ENCODE measurements at places on chromosomes 3 and 15.
A peak's percentile ranks its signal among the peaks of the same experiment; 100 is the strongest.

DNA sequence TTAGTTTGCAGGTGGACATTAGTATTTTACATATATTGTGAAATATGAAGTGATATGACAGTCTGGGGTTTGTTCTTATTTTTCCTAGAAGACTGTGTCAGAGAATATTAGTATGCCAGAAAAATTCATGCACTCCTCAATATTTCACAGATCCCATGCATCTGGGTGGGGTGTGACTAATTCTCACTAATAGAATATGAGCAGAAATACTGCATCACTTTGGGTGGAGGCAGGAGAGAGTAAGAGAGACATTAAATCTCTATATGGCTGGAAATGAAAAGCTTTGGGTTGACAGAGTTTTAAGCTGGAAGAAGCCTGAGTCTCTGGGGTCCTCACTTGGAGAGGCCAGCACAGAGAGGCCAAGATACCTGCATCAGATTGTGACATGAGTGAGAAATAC is 101.3 kb upstream of the DPH6 start:
- no peak for DNase-seq

- peak; percentile 53 for DNase-seq
These were observed 437.7 kb downstream of the DIPK2A start for GRCh38 chr3:144409319-144409718.

DNA sequence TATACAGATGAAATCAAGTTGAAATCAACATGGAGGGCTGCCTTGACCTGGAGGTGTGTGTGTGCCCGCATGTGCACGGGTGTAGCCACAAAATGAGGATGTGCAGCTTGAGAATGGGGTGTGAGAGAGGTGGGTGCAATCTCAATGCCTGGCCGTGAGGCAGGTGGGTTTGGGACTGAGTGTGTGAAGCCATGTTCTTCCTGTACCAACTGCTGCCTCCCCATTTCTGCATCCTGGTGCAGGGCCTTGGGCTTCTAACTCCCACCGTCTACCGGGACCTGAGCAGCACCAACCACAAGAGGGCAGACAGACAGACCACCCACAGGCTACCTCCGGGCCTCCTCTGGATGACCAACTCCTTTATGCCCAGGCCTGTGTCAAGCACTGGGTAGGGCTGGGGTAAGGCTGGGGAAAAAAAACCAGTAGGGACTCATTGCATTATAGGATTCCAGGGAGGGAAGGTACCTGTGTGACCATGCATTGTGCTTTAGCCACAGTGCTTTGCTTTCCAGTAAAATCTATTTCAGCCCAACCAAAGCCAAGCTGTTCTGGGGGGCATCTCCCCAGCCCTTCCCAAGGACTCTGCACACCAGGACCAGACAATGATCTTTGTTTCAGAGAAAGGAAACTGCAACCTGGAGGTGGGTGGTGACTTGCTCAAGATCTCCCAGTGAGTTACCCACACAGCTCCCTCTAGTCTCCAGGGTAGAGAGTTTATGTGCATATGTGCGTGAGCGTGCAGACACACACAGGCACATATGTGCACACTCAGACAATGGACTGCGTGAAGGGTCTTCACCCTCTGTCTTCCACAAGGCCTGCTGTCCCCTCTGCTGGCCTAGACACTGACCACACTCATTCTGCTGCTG is 162.2 kb upstream of the TLE3 start:
- no peak for DNase-seq

DNA sequence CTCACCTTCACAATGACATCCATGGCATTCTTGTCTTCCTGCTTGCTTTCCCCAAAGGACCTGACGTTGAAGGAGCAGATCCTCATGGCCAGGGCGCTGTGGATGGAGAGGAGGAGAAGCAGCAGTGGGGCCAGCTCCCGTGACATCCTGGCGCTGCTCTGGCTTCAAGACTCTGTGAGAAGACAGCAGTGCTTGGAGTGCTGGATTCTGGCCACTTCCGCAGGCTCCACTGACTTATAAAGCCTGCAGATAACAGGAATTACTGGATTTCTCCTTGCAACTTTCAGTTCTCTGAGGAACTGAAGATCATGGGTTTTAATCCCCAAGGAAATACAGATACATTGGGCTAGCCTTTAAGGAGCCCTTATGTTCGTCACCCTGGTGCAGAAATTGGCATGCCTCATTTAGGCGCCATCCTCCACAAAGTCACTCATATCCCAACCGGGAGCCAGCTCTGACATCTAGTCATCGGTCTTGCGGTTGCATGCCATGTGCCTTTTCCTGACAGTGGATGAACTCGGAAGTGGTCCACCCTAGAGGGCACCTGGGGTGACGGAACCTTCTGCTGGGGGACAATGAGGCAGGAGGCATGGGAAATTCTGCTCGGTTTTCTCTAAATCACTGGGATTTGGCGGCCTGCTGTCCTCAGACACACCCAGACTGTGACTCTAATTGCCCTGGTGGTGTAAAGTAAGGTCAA is at the start of gene DNASE1L3:
Gene DNASE1L3, minus strand, starts transcription at position 212 of the 700 bp plus-strand sequence. Its CDS starts 66 bp downstream, at position 146.
- no peak for DNase-seq

DNA sequence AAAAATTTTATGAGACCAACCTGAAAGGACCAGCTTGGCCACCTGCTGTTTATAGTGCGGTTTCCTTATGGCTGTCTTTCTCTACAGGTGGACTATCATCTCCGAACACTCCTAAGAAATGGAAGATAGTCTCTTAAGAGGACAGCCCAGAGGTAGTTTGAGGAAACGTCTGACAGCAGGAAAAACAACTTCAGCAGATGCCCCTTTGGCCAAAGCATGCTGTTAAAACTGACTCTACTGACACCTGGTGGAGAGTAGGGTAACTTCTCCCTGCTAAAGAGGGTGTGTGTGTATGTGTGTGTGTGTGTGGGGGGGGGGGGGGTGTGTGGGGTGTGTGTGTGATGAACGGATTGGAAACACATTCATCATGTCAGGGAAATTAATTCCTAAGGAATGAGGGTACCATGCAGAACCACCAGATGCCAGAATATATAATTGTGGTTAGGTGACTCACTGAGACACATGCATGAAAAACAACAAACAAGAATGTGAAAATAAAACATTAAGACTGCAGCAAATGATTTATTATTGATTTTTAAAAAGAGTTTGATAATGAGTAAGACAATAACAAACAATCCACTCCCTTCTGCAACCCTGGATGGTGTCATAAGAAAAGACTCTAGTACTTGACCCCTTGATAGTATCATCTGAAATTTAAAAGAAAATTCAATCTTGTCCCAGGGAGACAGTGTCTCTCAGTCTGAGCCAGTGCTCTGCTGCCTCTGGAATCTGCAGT is 256.5 kb downstream of the THRB start:
- peak; percentile 84 for DNase-seq

GRCh38 chr3:13051066-13051465 is 22.2 kb downstream of the IQSEC1 start:
- DNase-seq: no peak

- no peak for DNase-seq
These were observed 25.7 kb upstream of the MB21D2 start for GRCh38 chr3:192943393-192943792.

DNA sequence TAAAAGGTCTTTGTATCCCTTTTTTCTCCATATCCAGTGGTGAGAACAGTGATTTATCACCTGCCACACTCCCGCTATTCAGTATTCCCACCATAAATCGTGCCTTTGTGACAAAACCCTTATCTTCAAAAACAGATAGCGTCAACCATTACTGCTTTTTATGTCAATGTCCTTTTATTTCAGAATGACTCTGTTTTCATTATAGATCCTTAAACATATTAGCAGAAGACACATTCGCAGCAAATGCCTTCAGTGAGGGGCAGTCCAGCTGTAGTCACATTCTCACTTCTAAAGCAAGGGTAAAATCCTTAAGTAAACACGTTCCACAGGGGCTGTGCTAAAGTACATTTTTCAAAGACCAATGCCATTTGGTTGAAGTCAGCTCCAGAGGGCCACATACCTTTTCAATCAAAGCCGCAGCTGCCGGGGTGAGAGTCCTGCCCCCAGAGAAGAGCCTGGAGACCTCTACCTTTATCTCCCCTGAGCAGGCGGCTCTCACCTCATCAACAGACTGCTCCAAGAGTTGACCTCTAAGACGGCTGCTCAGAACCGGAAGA is 53.4 kb downstream of the PDZRN3 start:
- DNase-seq: no peak

- DNase-seq: no peak
These were observed 15.0 kb downstream of the PRKAR2A start for GRCh38 chr3:48832684-48833083.

- DNase-seq: no peak
These were observed 1.3 kb upstream of the CBLB start for GRCh38 chr3:105869861-105870755.

- no peak for DNase-seq
These were observed 28.3 kb downstream of the RFT1 start for GRCh38 chr3:53101956-53102355.

DNA sequence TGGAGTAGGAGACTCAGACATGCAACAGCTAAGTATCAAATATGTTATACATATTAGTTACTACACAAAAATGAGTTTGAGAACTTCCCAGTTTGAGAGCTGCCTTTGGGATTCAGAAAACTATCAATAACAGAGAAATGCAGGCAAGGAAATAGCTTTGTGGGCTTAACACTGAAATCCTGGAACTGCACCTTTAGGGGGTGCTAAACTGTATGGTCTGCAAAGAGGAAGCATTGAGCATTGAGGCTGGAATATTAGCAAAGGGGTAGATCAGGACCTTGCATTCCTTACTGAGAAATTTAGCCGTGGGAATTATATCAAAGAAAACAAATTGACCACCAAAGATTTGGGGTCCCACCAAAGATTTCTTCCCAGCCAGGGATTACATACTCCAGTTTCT is 580.0 kb downstream of the ZNF385D start:
- DNase-seq: peak; percentile 12

- no peak for DNase-seq
These were observed 581.1 kb upstream of the SEMA6D start for GRCh38 chr15:47136236-47136635.

- DNase-seq: no peak
These were observed 70.5 kb downstream of the CHSY1 start for GRCh38 chr15:101181349-101181748.

GRCh38 chr3:35654476-35654875 is 15.2 kb downstream of the ARPP21 start:
- no peak for DNase-seq

DNA sequence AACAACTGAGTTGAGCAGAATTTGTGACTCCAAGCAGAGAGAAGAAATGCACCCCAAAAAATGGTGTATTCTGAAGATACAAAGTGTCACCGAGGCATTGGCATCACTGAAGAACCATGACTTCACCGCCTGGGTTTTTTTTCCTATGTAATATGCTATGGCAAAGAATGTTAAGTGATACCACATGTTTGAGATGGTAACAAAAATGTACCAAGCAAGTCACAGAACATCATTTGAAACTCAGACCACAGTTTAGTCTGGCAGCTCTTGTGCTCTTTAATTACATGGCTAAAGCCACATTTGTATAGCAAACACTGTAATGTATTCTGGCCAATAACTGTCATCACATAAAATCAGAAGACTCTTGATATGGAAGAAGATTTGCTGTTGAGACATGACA is 323.5 kb downstream of the ULK4 start:
- DNase-seq: no peak

DNA sequence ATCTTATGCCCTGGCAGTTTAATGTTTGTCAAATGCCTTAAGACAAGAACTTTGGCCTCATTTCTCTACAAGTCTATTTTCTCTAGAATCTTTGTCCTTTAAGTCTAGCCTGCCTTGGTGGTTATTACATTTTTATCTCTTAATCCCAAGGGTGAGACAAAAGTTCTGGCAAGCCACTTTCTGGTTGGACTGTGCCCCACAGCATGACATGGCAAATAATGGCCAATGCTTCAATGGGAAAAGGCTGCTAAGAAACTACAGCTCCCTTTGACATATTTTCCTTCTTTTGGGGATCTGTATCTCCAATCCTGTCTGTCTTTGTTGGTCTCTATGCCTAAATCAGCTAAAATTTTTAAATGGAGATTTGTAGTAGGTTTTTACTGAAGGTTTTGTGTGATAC is 181.6 kb upstream of the MBNL1 start:
- no peak for DNase-seq

DNA sequence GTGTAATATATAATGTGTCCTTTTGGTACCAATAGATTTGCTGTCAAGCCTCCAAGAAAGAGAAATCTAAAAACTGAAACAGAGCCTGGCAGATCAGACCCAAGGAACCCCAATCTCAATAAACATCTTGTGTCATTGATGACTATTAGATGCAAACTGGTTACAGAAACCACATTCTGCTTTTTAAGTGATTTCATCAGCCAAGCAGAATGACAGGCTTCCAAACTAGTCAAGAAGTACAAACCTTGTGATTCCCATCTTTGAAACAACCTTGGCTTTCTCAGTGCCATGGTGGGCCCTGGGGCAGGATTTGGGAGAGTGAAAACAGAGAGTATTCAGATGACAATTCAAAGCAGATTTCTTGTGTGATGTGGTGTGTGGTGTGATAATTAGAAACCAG is 45.6 kb upstream of the STRIT1 start:
- DNase-seq: no peak

- DNase-seq: no peak
These were observed 9.8 kb upstream of the SUCNR1 start for GRCh38 chr3:151863611-151864010.

GRCh38 chr3:103295974-103296570 is 861.3 kb downstream of the ZPLD1 start:
- DNase-seq: peak; percentile 44

Measured in tongue (tissue), 3 donors.